Progenitor cell of endocrine pancreas (in vitro differentiated cells): ENCODE measurements at places on chromosomes 1 and 21.

- DNase-seq, result no peak
Observed at GRCh38 chr1:118688891-118689290, 299.3 kb downstream of the TBX15 start.

DNA sequence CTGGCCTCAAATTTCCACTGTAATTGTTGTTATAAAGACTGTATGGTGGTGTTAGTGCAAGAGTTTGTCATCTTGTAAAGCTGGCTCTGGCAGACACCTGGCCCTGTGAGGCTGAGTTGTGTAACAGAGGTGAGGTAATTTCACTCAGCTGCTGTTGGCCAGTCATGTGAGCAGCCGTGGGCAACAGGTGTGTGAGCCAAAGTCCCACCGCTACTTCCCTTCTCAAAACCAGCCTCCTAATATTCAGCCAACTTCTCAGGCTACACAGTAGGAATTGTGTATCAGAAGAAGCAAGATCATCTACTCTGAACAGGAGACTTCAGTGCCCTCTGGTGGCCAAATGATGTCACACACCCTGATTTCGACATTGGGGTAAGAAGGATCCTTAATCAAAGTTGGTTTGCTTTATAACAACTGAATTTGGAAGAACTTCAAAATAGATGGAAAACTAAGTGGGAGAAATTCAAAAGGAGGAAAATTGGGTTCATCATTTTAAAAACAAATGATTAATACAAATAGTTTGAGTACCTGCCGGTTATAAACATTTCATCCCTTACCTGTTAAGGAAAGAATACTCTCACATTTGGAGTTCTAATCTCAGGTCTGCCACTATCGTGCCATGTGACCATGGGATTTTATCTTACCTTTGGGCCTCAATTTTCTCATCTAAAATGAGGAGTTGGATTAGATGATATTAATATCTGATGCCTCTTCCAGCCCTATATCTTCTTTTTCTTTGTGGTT is 2.6 kb upstream of the CREG1 start:
- DNase-seq, result peak; percentile 43

DNA sequence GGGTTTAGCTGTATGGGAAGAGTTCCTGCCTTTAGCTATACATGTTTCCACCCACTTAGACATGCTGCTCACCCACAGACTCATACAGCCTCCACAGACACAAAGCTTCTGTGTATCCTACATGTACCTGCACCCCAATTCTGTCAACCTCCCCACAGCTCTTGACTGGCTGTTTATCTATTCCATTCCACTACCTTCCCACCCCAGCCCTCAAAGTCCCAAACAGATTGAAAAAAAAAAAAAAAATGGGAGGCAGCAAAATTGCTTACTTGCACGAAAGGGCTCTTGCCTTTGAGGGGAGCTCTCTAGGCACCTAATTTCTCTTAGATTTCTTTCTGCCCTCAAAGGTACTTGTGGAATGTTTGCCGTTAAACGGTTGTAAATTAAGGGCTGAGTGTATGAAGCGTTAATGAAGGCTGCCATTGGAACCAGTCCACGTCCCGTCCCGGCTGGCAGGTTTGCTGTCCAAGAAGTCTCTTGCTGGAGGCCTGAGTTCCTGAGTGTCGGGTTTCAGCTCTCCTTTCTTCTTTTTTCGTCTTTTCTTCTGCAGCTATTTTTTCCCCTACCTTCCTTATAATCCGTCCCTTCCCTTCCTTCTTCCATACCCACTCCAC is 43.6 kb downstream of the PBX1 start:
- DNase-seq, result no peak

DNA sequence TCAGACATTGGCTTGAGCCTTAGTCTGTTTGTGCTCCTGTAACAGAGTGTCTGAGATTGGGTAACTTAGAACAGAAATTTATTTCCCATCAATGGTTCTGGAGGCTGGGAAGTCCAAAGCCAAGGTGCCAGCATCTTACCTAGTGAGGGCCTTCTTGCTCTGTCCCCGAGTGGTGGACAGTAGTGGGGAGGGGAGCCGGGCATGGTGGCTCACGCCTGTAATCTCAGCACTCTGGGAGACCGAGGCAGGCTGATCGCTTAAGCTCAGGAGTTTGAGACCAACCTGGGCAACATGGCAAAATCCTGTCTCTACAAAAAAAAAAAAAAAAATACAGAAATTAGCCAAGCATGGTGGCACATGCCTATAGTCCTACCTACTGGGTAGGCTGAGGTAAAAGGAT is 336.5 kb upstream of the VAMP3 start:
- DNase-seq, result no peak

- DNase-seq, result no peak
Observed at GRCh38 chr1:120178799-120179756, 2.8 kb upstream of the SEC22B start.

GRCh38 chr1:18134324-18135046 is 26.9 kb downstream of the IGSF21 start:
- no peak for DNase-seq
